Motor neuron (in vitro differentiated cells): ENCODE measurements at places on chromosomes 13 and 19. TPM values are rescaled to one million over a fixed set of nuclear protein-coding genes. Genes with fewer than 3 reads are reported as not detected.

The SAE1 gene
- 191 and 197 TPM in 2 replicates for total RNA-seq

The FAM124A gene
- total RNA-seq = 13.3 and 14.4 TPM in 2 replicates

DNA sequence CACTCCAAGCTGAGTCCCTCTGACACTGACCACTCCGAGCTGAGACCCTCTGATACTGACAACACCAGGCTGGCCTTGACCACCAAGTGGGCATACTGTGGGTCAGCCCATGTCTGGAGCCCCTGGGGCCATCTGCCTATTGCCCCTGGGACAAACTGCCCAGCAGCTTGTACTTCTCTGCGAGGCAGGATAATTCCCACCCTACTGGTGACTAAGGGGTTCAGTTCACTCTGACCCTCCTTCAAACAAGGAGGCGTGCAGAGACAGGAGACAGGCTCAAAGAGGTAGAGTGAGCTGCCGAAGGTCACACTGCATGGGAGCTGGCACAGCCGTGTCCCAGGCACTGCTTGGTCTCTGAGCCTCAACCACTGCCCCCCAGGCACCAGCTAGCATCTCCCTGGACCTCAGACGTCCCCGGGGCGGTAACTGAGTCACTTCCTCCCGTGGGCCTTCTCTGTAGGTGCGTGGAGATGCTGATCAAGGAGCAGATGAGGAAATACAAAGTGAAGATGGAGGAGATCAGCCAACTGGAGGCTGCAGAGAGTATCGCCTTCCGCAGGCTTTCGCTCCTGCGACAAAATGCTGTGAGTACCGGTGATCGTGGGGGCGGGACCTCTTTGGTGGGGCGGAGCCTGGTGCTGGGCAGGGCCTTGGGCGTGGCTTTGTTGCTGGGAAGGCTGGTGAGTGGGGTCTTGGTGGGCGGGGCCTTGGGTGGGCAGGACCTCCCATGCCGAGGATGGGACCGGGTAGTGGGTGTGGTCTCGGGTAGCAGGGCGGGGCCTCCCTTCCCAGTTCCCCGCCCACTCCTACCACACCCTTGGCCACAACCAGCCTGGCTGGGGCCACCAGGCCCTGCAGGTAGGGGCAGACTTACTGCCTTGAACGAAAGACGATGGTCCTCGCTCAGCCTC lies 5.8 kb upstream of the USE1 start:
- peak; percentile 56 for ATAC-seq

DNA sequence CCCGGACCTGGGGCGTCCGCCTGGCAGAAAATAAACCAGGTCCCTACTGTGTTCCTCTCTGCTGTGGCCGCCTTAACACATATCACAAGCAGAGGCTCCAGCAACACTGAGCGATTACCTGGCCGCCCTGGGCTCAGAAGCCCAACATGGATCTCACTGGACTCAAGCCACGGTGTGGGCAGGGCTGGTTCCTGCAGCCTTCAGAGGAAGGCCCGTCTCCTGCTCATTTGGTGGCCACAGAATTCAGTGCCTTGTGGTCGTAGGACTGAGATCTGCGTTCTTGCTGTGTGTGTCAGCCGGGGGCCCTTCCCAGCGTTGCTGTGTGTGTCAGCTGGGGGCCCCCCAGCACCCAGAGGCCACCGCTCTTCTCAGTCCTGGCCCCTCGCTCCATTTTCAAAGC lies 30.2 kb downstream of the C2CD4C start:
- no peak for ATAC-seq

The SCEL gene
- not detected in 2 replicates for total RNA-seq

DNA sequence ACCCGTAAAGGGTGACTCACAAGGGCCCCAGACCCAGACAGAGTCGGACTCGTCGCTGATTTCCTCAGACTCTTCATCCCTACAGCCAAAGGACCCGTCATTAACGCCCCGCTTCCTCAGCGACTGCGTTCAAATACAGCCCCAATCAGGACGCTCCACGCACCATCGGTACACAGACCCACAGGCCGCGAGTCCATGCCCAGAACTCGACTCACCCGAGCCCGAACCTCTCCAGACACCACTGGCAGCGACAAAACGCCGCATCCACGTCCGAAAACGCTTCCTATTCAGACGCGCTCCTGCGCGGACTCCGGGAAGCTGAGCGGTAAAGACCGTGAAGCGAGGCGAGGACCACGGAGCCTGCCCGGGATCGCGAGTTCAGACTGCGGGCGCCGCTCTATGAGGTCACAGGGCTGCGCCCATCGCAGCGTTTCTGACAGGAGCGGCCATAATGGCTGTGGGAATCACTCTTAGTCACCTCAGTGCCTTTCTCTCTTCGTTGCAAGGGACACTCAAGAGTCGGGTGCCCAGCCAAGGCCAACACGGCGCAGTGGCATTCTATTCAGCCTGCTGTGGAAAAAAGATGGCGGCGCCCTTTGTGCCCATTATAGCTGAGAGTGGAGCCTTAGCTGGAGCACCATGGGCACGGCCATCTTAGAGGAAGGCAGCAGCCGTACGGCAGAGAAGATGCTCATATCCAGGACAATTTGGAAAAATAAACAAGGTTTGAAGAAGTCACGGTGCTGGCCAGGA lies at the start of gene ZNF614:
Gene ZNF614, minus strand, starts transcription at position 353 of the 753 bp plus-strand sequence. CDS start 2,634 bp downstream, outside the sequence.
- ATAC-seq = peak; percentile 89

- ATAC-seq = peak; percentile 54
Measured at GRCh38 chr13:30388406-30389283, 33.6 kb upstream of the UBE2L5 start.

DNA sequence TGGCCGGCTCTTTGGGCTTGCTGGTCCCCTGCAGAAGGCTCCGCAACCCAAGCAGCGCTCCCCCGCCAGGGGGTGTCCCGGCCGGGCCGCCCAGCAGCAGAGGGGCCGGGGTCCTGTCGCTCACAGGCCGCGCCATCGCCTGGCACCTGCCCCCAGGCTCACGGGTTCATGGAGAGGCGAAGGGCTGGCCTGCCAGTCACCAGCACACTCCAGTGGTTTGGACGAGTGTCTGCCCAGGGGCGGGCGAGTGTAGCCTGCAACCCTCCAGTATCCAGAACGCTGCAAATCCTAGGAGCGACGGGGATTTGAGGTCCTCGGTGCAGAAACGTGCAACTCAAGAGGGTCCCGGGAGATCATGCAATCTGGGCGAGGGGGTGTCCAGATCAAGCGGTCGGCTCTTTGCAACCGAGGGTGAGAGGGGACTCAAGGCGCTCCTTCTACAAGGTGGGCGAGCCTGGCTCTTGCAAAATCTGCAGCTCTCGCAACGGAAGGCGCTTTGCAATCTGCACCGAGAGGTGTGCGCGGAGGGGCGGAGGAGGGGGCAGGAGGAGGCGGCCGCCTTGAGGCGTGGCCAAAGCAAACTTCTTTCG lies at the start of gene DBP:
Gene DBP, minus strand, starts transcription at position 521 of the 590 bp plus-strand sequence. Its CDS starts 385 bp downstream, at position 136.
- peak; percentile 8 for ATAC-seq

- ATAC-seq = peak; percentile 82
Measured at GRCh38 chr19:35013041-35013819, 13.1 kb downstream of the GRAMD1A start.

The PRSS57 gene
- total RNA-seq = not detected in 2 replicates

The ADGRE3 gene
- 0.31 TPM in 1 of 2 replicates, not detected in the other for total RNA-seq

The CCDC159 gene
- total RNA-seq = 10.9 and 11.4 TPM in 2 replicates

DNA sequence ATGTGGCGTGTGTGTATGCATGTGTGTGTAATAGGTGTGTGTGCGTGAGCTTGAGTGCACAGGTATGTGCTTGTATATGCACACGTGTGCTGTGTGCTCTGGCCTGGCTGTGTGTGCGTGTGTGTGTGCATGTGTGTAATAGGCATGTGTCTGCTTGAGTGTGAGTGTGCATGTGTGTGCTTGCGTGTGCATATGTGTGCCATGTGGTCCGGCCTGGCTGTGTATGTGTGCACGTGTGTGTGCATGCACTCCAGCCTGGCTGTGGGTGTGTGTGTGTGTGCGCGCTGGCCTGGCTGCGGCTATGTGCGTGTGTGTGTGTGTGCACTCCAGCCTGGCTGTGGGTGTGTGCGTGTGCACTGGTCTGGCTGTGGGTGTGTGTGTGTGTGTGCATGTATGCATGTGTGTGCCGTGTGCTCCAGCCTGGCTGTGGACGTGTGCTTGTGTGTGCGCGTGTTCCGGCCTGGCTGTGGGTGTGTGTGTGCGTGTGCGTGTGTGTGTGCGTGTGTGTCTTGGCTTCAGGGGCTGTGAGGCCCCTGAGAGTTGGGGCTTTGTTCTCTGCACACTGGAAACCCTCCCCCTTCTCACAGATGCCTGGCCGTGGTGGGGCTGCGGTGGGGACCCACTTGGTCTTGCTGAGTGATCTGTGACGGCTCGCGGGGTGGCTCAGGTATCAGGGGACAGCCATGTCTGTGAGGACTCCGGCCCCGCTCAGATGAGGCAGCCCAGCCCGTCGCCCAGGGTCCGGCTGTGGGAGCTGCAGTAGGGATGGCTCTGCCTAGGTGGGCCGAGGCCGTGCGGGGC lies 8.2 kb downstream of the SPPL2B start:
- no peak for ATAC-seq

DNA sequence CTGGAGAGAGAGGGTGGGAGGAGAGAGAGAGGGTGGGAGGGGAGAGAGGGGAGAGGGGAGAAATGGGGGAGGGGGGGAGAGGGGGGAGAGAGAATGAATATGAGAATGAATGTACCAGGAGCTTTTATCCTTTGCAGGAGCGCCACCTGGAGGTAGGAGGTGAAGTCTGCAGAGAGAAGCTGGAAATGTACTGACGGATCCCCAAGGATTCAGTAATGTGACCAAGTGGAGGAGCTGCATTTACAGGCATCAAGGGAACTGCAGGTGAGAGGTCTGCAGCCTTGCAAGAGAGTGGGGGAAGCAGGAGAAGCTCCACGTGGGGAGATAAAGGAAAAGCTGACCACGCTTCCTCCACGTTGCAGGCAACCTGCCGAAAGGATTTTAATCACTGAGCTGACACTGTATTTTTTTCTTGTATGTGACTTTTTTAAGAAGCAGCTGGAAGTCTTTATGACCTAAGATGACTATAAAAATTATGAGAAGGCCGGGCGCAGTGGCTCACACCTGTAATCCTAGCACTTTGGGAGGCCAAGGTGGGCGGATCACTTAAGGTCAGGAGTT lies 33.7 kb downstream of the VSTM1 start:
- peak; percentile 42 for ATAC-seq

The APOE gene
- 84.7 and 119 TPM in 2 replicates for total RNA-seq

DNA sequence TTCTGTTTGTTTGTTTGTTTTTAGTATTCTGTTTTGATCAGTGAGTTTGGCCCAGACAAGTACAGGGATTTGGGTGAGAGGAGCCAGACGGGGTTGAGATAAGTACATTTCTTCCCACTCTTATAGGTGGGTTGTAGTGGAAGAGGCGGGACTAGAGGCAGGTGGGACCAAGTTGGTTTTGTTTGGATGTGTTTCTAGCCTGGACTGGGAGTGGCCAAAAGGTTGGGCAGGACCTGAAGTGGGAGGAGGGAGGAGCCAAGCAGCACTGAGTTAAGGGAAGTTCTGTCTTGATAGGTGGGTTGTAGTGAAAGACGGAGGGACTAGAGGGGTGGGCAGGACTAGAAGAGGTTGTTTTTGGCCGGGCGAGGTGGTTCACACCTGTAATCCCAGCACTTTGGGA lies 9.0 kb downstream of the DNASE2 start:
- ATAC-seq = no peak

DNA sequence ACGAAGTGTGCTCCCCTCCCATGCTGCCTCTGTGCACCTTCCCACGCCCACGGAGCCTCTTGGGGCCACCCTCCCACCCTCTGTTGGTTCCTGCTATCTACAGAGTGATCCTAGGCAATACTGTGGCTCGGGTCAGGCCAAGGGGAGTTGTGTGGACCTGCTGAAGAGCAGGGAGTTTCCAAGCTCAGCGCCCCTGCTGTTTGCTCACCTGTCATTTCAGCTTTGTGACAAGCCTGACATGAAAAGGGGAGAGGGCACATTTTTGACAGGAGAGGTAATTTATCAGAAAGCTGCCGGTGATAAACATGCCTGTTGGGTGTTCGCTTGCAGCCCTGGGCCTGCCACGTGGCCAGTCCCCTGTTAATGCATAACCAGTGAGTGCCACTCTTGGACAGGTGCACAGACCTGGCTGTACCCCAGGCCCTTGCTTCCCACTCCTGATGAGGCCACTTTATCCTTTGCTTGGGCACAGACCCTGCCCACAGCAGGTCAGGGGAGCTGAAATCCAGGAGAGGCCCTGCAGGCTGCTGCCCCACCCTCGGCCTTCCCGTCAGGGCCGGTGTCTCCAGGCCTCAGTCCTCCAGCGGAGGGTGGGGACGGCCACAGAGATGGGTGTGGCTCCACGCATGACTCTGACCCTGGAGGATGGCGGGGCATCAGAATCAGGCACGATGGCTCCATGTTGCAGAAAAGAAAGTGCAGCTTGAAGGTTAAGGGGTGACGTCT lies 201.5 kb upstream of the GPR12 start:
- ATAC-seq = no peak

GRCh38 chr19:16970821-16971220 lies 55.8 kb downstream of the CPAMD8 start:
- ATAC-seq = no peak
